AML-193 (cell line): ENCODE measurements at places on chromosomes 1 and 21.

DNA sequence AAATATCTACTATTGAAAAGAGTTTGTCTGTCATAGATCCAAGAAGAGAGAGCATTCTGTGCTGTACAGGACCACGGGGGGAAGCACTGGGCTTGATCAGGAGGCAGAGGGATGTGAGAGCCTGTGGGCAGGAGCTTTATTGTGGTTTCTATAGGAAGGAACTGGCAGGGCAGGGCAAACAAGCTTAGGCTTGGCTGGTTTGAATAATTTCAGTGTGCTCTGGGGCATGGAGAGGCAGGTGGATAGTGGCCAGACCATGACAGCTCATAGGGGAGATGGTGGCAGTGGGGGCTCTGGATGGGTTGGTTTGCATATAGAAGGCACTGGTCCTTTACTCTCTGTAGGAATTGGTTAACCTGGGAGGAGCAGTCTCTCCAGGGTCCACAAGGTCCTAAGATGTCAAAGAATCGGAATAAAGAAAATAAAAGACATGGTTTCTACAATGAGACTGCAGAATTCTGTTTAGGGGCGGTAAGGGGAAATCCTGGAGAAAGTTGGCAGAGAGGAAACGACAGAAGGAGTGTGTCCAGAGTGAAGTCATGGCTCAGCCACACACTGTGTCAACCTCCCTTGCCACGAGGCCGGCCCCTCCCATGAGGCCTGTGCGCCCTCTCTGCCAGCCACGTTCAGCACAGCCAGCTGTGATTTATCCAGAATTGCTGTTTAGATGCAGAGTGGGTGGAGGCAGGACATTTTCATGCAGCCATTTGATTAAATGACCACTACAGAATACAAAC is 81.7 kb upstream of the PGBD5 start:
- DNase-seq, result no peak

DNA sequence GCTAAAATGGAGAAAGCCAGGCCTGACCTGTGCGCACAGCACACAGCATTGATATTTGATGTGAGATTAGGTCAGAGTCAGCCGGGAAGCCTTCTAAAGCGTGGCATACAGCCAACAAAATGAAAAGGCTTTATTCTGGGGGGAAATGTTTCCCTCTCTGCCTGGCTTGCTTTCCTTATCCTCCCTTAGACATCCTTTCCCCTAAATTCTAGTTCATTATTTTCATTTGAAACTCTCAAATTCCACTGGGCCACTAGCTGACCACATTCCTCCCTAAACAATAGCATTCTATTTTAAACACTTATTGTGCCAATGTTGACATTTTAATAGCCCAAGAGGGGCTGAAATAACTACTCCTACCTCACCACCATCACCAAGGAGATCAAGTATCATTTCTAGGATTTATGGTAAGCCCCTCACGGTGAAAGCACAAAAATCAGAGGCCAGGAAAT is 49.4 kb downstream of the LEPR start:
- no peak for DNase-seq

DNA sequence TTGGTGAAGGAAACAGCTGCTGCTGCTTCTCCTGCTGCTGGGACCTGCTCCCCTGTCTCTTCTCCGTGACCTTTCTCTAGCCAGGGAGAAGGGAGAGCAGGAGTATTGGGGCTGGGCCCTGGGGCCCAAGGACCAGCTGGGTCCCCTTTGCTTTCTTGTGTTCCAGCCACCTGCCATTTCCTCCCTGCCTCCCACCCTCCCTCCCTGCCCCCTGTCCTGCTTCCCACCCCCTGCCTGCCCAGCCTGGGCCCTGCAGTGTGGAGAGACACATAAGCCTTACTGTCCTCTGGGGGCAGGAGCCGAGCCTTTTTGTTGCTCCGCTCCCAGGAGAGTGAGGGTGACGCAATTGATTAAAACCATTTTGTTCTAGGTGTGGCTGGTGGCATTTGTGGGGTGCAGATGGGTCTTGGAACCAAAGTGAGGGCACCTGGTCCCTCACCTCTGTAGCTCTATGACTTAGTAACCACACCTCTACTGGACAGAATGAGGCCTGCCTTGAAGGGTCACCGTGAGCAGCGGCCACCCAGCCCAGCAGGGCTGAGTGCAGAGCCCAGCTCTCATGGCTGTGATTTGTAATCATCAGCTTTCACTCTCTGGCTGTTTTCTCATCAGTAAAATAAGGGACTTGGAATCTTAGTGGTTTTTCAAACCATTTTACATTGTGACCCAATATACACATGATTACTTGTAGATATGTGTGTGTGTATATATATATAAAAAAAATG is 13.9 kb upstream of the TMEM222 start:
- no peak for DNase-seq

DNA sequence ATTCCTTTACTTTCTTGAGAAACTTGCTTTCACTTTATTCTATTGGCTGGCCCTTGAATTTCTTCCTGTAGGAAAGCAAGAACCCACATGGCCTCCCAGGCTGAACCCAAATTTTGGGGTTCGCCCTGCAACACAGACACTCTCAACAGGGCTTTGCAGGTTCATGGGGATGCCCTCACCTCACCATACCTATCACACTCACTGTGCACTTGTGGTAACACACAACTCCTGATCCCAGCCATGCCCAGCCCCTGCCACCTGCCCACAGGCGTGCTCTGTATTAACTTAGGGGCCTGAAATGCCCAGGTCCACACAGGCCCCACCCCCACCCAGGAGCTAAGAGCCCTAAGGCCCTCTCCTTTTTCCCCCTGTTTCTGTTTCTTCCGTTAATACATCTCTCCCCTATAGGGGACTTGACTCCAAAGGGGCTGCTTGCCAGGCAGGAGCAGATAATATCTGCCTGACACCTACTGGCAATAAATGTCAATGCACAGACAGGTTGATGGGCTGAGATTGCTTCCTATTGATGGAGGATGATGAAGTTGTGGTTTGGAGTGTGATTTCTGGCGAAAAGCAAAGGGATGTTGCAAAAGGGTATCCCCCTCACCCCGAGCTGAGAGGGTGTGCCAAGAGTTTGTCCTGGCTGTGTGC is 171.5 kb downstream of the AJAP1 start:
- DNase-seq, result peak; percentile 10

DNA sequence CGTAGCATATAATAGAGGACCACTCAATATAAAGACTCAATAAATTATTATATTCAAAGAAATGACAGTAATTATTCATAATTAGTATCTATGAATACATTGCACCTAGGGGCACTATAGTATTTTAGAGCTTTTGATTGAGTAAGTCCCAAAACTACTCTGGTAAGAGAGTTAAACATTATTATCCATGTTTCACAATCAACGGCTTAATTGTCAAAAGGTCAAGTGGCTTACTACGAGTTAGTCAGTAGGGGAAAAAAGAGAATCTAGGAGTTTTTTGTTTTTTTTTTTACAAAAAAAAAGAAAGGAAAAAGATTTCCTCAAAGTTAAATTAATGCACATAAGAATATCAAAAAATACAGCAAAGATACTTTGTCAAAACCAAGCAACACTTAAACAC is 20.4 kb upstream of the LAMC1 start:
- DNase-seq, result no peak
